ENCODE measurements at places on chromosomes 7 and 10.
A peak's percentile ranks its signal among the peaks of the same experiment; 100 is the strongest.

- DNase-seq = no peak
Measured at GRCh38 chr7:135166338-135166990, 4.0 kb downstream of the CYREN start.

GRCh38 chr10:48609441-48609840, 4.6 kb upstream of the ARHGAP22 start:
- no peak for DNase-seq

GRCh38 chr7:105015390-105015965, 1.5 kb downstream of the KMT2E start:
- peak; percentile 61 for DNase-seq

- peak; percentile 25 for DNase-seq
Measured at GRCh38 chr7:104848138-104848990, 165.6 kb upstream of the KMT2E start.

- no peak for DNase-seq
Measured at GRCh38 chr7:97798046-97799019, 66.4 kb downstream of the TAC1 start.

- no peak for DNase-seq
Measured at GRCh38 chr7:82131215-82131614, 312.4 kb downstream of the CACNA2D1 start.

DNA sequence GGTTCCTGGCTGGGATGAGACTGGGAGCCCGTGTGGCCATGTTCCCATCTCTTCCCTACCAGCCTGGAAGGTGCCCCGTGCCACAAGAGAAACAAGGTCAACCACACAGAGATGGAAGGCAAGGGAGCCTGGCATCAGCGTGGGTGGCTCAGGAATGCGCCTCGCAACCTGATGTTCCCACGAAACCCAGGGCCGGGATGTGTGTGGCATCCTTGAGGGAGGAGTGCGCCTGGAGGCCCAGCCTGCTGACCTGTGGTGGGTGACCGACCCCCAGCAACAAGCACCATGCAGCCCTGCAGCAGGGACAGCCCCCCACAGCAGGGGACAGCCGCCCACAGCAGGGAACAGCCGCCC, 267.2 kb downstream of the ELFN1 start:
- no peak for DNase-seq

- no peak for DNase-seq
Measured at GRCh38 chr7:24192691-24193090, 91.3 kb upstream of the NPY start.

GRCh38 chr10:11141571-11142091, 124.0 kb downstream of the CELF2 start:
- no peak for DNase-seq

GRCh38 chr7:101688183-101688831, 59.2 kb upstream of the MYL10 start:
- DNase-seq = peak; percentile 81

DNA sequence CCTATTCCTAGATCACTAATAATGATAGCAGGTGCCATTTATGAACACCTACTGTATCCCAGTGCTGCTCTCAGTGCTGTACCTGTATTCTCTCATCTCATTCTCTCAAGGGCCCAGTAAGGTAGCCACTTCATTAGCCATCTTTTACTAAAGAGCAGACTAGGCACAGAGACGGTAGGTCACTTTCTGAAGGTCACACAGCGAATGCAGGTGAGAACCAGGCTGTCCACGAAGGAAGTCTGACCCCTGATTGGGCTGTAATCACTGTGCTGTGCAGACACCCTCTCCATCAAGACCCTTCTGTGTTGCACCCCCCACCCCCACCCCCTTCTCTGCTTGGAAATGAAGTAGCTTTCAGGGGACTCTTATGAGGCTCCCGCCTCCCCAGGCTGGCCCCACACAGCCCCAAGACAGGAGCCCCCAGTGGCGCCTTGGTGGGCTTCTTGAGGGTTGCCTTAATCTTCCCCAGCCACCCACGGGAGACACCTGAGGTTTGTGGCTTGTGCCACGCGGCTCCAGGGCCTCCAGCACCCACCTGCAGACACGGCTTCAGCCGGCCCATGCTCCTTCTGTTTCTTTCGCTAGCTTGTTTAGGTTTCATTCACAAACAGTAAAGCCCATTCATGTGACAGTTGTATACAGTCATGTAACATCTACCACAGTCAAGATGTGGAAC, 81.7 kb upstream of the FAM20C start:
- DNase-seq = no peak

- DNase-seq = no peak
Measured at GRCh38 chr7:127708201-127708600, 56.2 kb downstream of the SND1 start.

DNA sequence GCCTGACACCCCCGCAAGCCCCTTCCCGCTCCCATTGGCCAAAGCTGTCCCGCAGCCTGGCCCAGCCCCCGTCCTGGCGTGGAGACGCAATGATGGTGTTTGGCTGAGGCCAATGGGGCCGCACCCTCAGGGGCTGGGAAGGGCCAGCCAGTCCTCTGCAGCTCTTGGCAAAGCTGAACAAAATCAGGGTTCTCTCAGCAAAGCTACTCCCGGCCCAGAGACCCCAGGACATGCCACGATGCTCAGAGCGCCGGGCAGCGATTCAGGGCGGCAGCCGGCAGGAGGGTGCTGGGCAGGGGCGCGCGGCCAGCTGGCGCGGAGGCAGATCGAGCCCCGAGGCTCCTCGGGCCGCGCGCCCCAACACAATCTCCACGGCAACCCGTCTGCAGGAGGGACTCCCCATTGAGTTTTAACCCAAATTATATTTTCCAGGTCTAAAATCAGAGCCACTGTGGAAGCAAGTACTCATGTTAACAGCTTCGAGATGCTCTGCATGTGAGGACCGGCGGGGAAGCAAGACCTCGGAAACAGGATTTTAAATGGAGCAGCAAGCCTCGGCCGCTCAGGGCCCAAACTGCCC, 8.8 kb upstream of the CNPY1 start:
- no peak for DNase-seq

DNA sequence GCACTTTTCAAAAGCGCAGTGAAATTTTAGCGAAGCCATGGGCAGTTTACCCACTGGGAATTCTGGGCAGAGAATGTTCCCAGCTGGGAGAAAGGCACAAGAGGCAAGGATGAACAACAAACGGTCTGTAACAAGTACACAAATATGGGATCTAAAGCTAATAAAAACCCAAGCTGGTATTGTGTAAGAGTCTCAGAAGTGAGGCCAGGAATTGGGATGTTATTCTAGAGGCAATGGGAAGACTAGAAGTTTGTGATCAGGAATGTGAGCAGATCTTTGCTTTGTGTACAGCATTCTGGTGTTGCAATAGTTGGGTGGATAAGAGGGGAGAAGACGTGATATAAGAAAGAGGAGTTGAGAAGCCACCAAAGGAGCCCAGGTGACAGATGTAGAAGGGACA, 15.0 kb downstream of the FZD9 start:
- no peak for DNase-seq

DNA sequence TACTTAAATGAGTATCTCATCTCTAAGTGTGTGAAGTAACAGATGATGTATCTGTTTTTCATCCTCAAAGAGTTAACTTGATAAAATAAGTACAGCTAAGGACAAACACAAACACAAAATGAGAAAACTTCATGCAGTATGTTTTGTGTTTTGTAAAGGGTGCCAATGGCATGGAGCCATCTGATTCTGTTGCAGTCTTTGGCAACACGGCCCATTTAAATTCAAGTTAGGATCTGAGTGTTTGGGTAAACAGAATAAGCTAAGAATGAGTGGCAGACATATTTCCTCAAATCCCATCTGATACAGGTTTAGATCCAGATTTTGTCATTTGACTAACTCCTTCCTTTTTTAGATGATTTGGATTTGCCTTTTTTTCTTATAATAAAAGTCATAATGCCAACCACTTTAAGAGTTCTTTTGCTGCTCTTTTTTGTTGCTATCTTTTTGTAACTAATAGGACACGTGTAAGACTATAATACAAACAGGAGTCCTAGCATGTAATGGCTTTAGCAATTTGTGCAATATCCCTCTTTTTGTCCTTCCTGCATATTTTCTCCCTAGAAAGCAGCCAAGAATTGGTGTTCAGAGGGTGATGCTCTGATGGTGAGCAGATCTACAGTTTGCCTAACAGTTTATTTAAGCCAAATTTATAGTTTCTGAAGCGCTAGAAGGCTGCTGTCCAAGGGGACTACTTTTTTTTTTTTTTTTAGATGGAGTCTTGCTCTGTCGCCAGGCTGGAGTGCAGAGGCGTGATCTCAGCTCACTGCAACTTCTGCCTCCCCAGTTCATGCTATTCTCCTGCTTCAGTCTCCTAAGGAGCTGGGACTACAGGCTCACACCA, 18.9 kb upstream of the ACTA2 start:
- no peak for DNase-seq

DNA sequence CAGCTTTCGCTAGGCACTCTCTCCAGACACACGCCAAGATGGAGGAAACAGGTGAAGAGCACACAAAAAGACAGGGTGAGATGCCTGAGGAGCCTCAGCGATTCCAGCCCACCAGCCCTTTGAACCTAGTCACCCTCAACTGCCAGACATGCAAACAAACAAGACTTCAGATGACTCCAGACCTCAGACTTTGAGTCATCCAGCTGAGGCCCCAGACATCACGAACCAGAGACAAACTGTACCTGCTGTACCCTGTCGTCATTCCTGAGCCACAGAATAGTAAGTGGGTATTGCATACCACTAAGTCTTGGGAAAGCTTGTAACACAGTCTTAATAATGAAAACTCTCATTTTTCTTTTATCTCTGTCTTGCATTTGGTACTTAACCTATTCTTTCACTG, 126.6 kb upstream of the LSM8 start:
- no peak for DNase-seq

- DNase-seq = no peak
Measured at GRCh38 chr7:157552295-157552993, 215.6 kb downstream of the DNAJB6 start.

- DNase-seq = no peak
Measured at GRCh38 chr7:132697003-132697402, 120.7 kb upstream of the PLXNA4 start.

DNA sequence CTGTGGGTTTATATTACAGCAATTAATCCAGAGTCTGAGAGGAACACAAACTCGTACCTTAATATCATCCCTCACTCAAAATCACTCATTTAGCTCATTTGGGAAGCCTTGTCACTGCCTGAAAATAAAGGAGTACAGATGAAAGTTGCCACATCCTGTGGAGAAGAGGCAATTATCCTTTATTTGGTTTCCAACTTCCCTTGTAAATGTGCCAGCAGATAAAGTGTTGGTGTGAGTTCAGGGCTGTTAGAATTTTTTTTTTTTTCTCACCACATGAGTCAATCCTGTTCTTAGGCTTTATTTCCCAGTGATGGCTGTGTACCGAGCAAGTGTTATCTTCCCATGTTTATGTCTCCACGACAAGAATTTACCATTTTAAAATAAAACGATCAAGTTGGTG, 99.0 kb upstream of the SMIM30 start:
- no peak for DNase-seq

- no peak for DNase-seq
Measured at GRCh38 chr7:67306331-67306730, 309.7 kb downstream of the TYW1 start.

GRCh38 chr10:123995461-123996131, 97.8 kb downstream of the CHST15 start:
- DNase-seq = no peak

DNA sequence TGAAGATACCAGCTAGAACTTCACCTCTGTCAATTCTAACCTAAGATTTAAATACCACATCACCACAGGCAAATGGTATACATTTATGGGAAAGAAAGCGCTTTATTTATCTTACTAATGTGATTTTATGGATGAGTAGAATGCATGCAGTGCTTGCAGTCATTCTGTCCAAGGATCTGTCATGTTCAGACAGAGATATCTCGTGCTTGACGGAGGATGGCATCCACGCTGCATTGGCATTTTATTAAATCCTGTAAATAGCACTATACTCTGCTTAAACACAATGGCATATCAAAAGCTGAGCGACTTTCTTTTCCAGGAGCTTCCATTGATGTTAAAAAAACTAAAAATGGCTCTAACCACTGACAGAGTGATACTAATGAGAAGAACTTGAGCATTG, 133.7 kb upstream of the CAV2 start:
- no peak for DNase-seq

DNA sequence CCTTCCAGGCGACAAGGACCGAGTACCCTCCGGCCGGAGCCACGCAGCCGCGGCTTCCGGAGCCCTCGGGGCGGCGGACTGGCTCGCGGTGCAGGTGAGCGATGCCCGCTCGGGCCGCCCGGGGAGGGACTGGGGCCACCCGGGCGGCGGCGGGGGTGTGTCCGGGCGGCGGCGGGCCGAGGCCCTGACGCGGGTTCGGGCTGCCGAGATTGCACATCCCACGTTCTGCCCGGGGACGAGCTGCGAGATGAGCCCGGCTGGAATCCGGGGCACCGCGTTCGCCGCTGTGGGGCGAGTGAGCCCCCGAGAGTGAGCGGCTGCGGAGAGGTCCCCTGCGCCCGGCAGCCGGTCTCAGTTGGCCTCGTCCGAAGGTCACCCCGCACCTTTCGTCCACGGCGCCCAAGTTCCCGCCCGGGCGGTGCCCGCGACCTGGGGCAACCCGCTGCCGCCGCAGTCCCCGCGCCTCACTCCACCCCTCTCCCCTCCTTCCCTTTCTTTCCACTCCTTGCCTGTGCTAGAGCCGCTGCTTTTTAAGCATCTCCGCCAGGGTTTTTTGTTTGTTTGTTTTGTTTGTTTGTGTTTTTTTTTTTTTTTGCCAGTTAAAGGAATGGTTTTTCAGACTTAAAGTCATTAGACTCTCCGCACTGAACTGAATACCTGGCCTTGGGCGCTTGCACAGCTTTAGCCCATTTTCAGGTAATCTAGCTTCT, 515 bp downstream of the RALA start:
- DNase-seq = peak; percentile 10

DNA sequence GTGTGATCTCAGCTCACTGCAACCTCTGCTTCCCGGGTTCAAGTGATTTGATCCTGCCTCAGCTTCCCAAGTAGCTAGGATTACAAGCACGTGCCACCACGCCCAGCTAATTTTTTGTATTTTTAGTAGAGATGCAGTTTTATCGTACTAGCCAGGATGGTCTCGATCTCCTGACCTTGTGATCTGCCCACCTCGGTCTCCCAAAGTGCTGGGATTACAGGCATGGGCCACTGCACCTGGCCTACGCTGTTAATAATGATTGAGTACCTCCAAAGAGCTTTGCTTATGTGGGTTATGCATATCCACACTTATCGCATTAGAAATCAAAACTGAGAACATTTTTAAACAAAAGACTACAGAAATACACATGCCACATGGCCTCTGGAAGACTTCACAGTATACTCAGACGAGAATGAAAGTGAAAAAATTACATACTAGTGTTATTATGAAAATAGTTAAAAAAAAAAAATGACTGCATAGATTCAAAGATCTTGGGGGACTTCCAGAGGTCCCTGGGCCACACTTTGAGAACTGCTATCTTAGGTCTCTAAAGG, 25.4 kb downstream of the RPP38 start:
- DNase-seq = no peak

DNA sequence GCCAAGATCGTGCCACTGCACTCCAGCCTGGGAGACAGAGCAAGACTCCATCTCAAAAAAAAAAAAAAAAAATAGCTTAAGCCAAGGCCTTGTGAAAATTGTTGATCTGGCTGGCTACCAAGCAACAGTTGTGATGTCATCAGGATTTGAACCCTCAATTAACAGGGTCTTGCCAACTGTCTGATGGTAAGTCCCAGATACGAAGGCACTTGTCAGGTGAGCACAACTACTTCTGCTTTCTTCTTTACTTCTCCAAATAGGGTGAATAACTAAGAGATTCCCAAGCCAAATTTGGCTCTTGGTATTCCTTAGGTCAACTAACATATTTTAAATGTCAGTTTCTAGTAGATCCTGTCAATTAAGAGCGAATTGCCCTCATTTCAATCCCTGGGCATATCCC, 47.4 kb downstream of the ANKRD61 start:
- DNase-seq = no peak

GRCh38 chr7:7146837-7147236, 35.5 kb upstream of the C1GALT1 start:
- no peak for DNase-seq

GRCh38 chr10:112826018-112826697, 123.9 kb upstream of the TCF7L2 start:
- no peak for DNase-seq
